Temporal lobe (tissue), 4 donors: ENCODE measurements at places on chromosomes 1 and 21. TPM values are rescaled to one million over a fixed set of nuclear protein-coding genes. Genes with fewer than 3 reads are reported as not detected.

PTTG1IP gene
- 63.2 TPM for total RNA-seq

ANKRD65 gene
- 0.49 TPM for total RNA-seq

OR10Z1 gene
- not detected for total RNA-seq

C1QA gene
- 3.2 TPM for total RNA-seq

SLC9C2 gene
- 1.2 TPM for total RNA-seq

RIMS3 gene
- 20.4 TPM for total RNA-seq

TRIM46 gene
- total RNA-seq: 18.9 TPM

FCRL1 gene
- total RNA-seq: under 0.01 TPM

ASCL5 gene
- not detected for total RNA-seq

CLCN6 gene
- 17.2 TPM for total RNA-seq

OPRD1 gene
- 0.25 TPM for total RNA-seq

MGST3 gene
- total RNA-seq: 101 TPM

UBE2U gene
- total RNA-seq: not detected

OXCT2 gene
- 0.49 TPM for total RNA-seq

CD34 gene
- 3.4 TPM for total RNA-seq

PLEKHN1 gene
- total RNA-seq: not detected

TRNP1 gene
- 12.0 TPM for total RNA-seq

NBPF6 gene
- not detected for total RNA-seq

CD5L gene
- 0.49 TPM for total RNA-seq

EPS8L3 gene
- not detected for total RNA-seq

CFHR2 gene
- total RNA-seq: not detected

NSUN4 gene
- 8.4 TPM for total RNA-seq

SYTL1 gene
- total RNA-seq: 0.25 TPM

NBPF4 gene
- not detected for total RNA-seq
